ENCODE measurements at places on chromosomes 1 and 21.

- DNase-seq = no peak
These were observed 92.0 kb upstream of the BARHL2 start for GRCh38 chr1:90809093-90809492.

- no peak for DNase-seq
These were observed 731.8 kb upstream of the NCAM2 start for GRCh38 chr21:20266441-20266710.

GRCh38 chr1:180179162-180179957, 24.7 kb downstream of the QSOX1 start:
- DNase-seq = no peak

DNA sequence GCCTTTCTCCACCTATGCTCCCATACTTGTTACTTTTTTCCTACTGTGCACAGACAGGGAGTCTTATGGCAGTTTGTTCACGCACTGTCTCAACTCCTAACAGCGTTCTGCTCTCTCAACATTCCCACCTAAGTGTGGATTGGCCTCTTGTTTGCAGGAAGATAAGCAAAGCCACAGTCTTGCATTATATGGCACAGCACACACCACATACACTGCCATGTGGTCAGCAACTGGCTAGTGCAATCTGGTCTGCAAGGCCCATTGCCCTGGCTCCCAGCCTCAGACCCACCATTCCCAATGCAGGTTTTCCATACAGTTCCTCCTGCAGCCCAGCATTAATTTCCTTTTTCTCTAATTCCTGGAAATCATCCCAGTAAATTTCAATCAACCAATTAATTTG, 38.3 kb upstream of the LAMC2 start:
- DNase-seq = no peak

GRCh38 chr1:40905061-40905460, 42.9 kb upstream of the CITED4 start:
- DNase-seq = no peak

- DNase-seq = peak; percentile 23
These were observed 83.8 kb upstream of the HOOK1 start for GRCh38 chr1:59730759-59731478.

DNA sequence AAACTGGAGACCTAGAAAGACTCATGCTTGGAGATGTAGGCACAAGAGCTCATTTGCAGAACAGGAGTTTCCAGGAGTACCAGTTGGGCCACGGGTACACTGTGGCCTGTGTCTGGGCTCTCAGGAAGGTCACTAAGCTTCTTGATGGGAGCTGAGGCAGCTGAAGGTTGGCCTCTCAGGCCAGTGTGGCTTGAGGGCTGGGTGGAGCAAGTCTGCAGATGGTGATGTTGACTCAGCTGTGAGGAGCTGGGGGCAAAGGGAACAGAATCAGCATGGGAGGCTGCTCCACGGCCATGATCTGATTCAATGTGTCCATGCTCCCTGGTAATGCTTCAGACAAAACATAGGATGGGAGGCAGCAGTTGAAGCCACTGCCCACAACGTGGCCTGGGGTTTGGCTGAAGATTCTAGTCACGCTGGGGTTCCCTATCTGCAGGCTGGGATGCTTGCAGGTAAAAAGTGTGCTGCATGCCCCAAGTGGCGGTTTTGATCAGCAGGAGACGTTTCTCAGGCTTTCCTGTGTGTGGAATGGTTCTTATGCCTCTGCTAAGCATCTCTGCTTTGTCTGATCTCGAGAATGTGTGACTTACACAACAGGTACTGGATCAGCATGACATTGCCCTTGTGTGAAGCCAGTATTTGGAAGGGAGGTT, 15.4 kb upstream of the TENT5C start:
- no peak for DNase-seq

GRCh38 chr1:21174654-21175323, 1.9 kb downstream of the EIF4G3 start:
- DNase-seq = no peak

- no peak for DNase-seq
These were observed 52.5 kb downstream of the RASAL2 start for GRCh38 chr1:178146436-178146835.

GRCh38 chr1:55640708-55641473, 425.7 kb upstream of the USP24 start:
- peak; percentile 21 for DNase-seq

- no peak for DNase-seq
These were observed 1015.6 kb downstream of the PLA2G4A start for GRCh38 chr1:187844313-187844712.

DNA sequence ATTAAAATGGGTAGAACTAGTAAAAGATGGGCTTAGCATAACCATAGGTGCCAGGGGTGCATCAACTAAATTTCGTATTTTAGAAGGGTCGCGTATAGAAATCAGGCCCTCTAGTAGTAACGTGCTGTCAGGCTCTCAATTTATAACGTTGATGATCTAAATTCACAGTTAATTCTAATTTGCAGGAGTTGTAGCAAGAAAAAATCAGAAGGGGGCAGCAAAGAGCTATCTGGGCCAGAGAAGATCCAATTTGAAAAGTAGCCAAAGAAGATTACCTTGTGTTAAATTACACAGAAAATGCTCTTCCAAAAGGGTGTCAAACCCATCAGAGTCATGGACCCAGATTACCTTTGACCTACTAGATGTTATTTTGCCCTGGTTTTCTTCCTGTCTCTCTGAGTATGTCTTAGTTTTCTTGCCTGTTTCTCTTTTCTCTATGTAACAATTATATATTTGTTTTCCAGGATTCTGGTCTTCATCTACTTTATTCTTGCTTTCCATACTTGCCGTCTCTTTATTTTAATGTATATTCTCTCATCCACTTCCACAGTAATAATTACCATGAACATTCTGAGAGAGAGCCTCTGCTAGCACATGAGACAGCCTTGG, 1030.9 kb downstream of the AMY1C start:
- peak; percentile 75 for DNase-seq

DNA sequence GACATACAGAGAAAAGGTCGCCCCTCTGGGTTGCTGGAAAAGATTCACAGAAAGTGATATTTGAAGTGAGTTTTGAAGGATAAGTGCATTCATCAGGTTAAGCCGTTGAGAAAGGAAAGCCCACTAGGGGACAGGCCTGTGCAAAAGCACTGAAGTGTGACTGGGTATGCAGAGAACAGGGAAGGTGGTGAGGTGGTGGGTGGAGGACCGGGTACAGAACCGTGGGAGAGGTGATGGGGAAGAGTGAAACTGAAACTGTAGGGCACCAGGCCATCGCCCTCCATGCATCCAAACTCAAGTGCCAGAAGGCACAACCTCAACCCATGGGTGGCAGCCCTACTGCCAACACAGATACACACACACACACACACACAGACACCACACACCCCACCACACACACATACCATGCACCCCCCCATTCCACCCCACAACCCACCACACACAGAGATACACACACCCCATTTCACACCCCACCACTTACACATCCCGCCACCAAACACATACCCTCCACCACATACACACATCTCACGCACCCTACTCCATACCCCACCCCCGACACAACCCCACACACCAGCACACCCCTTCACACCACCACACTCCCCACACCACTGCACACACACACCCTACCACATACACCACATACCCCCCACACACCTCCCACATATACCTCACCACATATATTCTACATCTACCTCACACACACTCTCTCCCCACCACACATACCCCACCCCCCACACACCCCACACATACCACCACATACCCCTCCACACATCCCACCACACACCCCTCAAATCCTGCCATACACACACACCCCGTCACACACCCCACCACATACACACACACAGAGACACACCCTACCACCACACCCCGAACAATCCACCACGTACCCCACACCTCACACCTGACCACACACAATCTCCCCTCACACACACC, 59.0 kb downstream of the TSEN15 start:
- no peak for DNase-seq

- no peak for DNase-seq
These were observed 47.4 kb downstream of the S100B start for GRCh38 chr21:46557469-46557868.

DNA sequence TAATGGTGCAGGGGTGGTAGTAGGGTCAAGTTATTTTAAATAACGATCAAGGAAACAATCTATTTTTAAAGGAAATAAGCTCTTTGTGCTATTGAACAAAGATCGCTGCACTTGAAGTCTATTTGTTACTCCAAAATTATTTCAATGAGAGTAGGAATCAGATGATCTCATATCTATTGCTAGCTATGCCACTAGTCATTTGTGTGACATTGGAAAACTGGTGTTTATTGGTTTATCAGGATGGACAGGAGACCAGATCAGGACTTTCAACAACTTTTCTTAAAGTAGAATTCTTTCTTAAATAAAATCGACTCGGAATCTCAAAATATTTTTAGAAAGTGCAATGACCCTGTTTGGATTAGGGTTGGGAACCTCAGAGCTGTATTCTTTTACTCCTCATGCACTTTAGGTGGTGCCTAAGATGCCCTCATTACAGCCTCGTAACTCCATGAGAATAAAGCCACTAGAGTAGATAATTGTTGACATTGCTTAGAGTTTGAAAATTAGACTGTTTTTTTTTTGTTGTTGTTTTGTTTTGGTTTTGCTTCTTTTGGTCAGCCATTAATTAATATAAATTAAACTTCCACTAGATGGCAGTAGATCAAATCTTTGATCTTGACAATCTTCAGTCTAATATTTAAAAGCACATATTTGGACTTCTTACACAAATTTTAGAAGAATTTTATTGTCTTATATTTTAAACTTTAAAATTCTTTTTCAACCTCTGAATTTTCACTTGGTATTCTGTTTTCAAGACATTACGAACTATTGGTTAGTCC, 352.4 kb downstream of the USP25 start:
- DNase-seq = peak; percentile 32

GRCh38 chr1:234842726-234843641, 233.0 kb upstream of the IRF2BP2 start:
- no peak for DNase-seq

DNA sequence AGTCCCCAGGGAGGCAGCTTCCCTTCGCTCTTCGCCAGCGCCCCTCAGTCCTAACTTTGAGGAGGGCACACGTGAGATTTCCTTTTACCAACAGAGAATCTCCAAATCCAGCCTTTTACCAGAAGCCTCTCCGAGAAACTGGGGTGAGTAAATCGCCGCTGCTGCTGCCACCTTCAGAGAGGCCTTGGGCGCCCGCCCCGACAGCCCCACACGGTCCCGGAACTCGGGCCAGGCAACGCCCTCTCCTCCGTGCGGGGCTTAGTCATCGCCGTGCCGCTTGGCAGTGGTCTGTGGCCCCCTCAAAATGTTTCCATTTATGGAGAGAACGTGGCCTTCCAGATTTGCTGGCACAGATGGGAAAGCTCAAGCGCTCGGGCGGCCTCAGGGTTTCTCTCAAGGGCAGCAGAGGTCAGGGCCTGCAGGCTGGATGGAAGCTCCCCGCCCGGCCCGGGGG, 41.4 kb upstream of the COL6A2 start:
- DNase-seq = no peak

- DNase-seq = no peak
These were observed 4.1 kb upstream of the IRF2BP2 start for GRCh38 chr1:234614081-234614489.

DNA sequence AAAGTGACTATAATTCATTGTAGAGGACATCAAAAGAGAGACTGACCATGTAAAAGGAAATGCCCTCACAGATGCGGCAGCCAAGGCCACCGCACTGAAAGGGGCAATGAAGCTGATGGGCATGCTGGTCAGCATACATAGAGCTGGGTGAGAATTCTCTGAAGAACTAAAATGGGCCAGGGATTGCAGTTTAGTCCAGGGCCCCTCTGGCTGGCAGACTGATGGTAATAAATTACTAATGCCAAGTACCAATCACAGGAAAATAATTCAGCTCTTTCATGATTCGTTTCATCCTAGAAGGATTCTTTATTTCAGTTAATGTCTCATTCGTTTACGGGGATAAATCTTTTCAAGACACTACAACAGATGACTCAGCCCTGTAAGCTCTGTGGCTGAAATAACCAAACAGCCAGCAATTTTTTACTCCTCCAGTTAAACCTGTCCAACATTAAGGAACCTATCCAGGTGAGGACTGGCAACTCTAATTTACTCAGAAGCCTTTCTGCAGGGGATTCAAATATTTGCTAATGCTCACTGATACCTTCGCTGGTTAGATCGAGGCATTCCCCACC, 56.9 kb upstream of the MAP1LC3C start:
- DNase-seq = no peak

DNA sequence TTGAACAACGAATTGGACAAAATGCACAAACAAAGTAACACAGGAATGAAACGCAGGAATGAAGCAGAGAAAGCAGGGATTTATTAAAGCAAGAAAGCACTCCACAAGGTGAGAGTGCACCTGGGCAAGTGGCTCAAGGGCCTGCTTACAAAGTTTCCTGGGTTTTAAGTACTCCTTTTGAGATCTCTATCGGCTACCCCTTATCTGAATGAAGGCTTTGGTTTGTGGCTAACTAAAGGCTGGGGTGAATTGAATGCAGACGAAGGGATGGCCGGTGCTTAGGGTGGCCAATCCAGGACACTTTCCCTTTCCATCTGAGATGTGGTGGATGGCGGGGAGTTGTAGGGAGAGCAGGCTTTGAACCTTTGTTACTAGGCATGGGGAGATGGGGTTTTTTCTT, 151.4 kb upstream of the KIAA0040 start:
- no peak for DNase-seq

DNA sequence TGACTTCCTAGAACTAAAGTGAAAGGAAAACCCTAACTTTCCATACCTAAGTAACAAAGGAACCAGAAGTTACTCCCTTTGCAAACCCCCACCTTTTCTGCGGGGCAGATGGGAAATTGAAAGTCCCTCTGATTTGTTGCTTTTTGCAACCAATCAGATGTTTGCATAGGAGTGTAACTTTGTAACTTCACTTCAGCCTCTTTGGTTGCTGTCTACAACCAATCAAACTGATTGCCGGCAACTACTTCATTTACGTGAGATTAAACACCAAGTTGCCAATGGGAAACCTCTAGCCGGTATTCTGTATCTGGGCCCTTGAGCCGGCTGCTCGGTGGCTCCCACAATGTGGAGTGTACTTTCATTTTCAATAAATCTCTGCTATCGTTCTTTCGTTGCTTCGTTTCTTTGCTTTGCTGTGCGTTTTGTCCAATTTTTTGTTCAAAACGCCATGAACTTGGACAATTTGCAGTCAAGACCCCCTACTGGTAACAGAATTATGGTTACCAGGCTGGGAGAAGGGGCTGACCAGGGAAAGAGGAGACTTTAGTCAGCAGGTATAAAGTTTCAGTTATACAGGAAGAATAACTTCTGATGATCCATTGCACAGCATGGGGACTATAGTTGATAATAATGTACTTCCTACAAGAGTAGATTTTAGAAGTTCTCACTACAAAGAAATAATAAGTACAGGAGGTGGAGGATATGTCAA, 69.2 kb upstream of the RGS2 start:
- DNase-seq = no peak

DNA sequence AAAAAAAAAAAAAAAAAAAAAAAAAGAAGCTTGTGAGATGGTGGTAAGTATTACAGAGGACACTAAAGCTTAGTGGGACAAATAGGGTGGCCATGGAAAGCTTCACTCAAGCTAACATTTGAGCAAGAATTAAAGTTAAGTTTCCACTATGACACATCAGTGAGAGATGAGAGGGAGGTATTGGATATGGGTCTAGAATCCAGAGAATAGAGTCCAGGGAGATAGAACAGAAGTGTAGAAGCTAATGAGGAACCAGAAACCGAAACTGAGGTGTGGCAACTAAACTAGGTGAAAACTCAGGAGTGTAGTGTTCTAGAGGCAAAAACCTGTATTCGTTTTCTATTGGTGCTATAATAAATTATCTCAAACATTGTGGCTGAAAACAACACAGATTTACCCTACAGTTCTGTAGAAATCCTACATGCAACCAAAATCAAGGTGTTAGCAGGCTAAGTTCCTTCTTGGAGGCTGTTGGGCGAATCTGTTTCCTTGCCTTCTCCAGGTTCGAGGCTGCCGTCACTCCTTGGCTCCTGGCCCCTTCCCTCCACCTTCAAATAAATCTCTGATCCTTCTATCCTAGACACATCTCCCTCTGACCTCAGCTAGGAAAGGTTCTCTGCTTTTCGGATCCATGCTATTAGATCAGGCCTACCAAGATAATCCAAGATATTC, 36.2 kb downstream of the PTP4A2 start:
- DNase-seq = no peak

Data from NCI-H2029 treated with DMSO at 0.1 percent for 48 hours (cell line).